Large intestine (tissue), 12 donors: ENCODE measurements at places on chromosomes 11 and 22. TPM values are rescaled to one million over a fixed set of nuclear protein-coding genes. Genes with fewer than 3 reads are reported as not detected.

Gene OR51Q1
- polyA plus RNA-seq = not detected

DNA sequence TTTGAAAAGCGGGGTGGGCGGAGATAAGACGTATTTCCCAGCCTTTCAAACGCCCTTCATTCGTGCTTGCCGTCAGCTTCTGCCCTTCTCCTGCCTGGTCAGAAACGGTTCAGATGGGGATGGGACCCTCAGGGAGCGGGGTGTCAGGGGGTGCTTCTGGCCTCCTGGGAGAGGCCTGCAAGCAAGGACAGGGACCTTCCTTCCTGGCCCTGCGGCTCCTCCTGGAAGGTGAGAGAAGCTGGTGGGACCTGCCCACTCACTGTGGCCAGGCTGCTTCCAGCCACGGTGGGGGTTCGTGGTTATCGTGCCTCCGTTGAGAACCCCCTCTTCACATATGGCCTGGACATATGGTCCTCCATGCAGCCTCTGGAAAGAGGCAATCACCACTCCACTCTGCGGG is 104.6 kb downstream of the MPPED1 start:
- no peak for DNase-seq

- no peak for DNase-seq
Measured at GRCh38 chr11:2376751-2377451, at the start of gene CD81. Gene CD81 (plus strand): TSS chr11:2377310. CDS start chr11:2377550, 240 bp downstream.

GRCh38 chr11:94144664-94145063 is 16.0 kb downstream of the PANX1 start:
- DNase-seq = no peak
